AG09309 (cell line): ENCODE measurements at places on chromosomes 16 and 17.

- no peak for DNase-seq
Observed at GRCh38 chr17:65485388-65486299, 75.8 kb downstream of the AXIN2 start.

DNA sequence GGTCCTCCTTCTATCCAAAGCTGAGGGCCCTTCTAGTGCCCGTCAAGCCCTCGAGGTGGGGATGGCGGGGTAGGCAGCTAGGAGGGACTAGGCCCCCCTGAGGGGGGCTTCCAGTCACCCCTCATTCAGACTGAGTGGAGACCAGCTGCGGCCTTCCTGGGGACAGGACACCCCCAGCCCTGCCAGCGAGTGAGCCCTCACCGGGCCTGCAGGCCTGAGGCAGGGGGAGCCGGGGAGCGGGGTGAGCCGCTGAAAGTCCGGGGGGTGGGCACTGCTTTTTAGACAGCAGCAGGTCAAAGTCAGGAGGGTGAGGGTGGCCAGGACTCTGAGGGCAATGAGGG, 8.7 kb upstream of the KREMEN2 start:
- DNase-seq: no peak

DNA sequence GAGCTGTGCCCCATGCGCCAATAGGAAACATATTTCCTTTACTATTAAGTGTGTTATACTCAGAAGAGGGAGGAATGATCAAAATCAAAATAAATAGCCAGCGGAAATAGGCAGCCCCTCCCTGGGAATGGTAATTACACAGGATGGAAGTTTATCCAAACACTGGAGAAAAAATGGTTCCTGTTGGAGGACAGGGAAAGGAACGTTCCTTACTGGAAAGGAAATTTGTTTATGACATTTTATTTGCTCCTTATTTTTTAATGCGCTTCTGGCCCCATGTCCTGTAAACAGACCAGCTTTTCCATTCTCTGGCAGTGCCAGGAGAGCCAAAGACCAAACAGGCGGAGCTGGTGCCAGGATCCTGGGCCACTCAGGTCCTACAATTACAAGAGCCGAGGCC, 273.7 kb downstream of the SOX9 start:
- DNase-seq: no peak

DNA sequence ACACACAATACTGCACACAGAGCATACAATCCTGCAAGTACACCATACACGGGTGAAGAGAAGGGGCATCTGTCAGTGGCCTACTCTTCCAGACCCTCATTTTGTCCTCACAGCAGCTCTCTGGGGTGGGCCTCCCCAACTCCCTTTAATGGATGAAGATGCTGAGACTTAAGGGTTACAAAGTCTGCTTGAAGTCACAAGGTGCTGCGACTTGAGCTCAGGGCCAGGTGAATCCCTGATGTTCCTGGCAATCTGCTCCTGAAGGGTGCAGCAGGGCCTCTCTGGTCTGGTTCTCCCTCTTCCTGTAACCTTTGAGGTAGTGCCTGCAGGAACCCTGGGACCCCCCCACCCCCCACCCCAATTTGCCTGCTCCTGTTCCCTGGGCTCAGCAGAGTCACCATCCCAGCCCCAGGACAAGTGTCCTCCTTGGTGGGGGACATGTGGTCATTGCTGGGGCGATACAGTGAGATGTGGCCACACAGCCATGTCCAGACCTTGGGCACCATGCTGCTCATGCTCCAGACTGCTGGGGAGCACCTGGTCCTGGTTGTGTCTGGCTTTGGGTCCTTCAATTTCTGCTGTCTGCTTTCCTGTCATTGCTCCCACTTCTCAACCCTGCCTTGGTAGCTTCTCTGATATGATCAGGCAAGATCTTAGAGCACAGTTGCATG, 107.5 kb downstream of the METRNL start:
- no peak for DNase-seq

- DNase-seq: no peak
Observed at GRCh38 chr16:15491411-15491810, 57.0 kb downstream of the BMERB1 start.

DNA sequence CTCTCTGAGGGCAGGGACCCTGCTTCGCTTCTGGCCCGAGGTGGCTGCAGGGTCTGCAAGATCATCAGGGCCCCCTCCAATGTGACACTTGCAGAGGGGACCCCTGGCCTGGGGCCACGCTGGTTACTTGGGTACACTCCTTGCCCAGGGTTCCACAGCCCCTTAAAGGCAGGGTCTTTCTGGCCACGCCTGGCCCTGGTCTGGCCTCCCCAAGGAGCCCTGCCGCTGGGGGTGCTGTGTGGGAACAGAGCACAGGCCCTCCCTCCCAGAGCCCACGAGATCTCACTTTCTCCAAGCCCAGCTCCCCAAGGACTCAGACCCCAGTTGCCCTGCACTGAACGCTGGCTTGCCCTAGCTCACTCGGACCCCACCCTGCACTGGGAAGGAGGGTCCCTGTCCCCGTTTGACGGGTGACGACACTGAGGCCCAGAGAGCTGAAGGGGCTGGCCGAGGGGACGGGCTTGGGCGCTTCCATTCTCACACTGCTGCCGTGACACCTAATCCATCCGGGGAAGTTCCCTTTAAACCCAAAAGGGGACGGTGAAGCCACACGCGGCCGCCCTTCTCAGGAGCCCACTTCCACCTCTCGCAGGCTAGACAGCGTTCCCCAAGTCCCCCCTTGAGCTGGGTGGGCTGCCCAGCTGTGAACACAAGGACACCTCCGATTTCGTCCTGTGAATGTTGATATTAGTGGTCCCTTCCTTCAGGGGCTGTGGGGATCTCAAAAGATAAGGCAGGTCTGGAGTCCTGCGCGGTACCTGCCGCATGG, 26.9 kb upstream of the OSGIN1 start:
- no peak for DNase-seq

GRCh38 chr17:7355053-7355452, at the start of gene TMEM95:
TSS of gene TMEM95 (plus strand) at chr17:7355156. CDS start at chr17:7355205, 49 bp downstream.
- no peak for DNase-seq

DNA sequence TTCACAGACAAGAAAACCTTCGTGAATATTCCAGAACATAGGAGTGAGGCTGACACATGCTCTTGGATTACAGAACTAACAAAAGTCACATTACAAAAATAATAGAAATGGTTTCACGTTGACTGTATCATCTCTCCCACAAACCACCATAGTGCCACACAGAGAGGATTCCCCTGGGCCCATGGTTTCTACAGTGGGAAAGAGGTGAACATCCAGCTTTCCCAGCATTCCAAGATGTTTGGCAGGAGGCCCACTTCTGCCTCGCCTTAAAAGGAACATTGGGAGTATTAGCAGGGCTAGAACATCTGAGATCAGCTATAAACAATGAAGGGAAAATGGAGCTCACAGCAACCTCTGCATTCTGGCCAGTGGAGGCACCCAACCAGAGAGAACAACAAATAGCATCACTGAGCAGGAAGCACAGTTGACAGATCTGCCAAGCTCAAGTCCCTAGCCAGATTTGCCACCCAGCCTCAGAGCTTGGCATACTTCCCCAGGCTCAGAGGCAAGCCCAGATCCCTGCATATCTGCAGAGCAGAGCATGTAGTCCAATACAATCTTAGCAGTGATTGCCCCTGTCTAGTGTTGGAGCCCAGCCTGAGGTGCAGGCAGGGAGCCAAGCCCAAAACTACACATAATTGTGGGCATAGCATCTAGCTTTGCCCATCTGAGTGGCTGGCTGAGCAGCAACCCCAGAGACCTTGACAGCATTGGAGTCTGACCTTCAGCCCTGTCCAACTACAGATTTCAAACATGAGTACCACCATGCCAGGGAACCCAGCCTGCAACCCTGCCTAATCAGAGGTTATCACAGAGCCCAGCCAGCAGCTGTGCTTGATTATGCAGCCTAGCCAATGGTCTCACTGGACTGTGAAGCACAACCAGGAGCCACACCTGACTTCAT, 260.4 kb downstream of the CEP112 start:
- no peak for DNase-seq

DNA sequence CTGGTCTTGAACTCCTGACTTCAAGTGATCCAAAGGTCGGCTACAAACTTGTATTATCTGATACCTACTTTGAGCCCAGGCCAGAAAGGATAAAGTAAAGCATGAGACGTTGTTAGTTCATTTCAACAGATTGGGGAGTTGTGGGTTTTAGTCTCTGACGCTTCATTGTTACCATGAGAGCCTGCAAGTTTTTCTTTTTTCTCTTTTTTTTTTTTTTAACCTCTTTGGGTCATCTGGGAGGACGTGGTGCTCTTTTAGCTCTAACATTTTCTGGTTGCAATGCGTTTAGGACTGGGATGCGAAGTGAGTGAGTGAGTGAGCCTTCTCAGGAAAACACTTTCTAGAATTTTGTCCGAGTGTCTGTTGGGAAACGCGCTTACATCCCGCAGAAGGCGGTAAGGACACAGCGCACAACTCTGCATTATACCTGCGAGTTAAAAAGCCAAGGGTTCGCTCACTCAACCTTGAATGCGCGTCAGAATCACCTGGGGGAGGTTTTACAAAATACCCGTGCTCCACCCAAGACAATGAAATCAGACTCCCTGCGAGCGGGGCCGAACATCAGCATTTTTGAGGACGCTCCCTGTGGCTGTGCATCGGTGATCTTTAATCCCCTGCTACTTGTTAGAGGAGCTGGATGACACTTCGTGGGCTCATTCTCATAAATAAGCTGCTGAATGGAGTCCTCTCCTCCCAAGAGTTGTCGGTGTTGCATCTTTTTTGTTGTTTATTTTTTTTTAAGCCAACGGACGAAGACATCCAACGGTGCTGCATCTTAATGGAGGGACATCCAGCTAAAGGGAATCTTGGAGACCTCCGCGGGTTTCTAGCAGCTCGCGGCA, 629 bp upstream of the RNF135 start:
- no peak for DNase-seq

DNA sequence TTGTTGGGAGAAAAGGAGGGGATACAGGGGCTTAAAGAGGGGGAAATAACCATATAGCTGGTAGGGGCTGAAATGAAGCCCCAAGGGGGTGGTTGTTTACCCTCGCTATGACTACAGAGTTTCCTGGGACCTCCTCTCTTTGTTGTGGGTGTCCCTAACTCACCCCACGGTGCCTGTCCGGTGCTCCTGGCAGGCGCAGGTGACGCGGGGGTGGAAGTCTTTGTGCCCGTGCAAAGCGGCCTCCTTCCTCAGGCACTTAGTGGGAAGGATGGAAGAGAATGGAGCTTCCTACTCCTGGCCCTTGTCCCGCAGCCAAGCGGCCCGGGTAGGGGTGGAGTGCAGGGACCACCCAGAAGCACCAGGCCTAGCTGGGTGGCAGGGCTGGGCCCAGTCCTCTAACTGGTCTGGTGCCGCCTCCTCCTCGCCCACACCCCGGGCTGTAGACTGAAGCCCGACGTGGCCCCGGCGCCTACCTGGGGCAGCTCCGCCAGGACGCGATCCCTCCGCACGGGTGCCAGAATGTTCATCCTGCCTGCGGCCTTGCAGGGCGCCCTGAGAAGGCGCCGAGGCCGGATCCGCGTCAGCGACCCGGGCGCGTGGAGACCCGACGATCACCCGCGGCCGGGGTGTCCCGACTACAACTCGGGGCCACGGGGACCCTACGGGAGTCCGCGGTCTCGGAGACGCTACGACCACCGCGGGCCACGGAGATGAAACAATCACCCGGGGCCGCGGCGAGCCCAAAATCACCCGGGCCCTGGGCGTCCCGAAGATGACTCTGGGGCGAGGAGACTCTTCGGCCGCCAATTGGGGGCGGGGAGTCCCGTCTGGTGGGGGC, 709 bp downstream of the RAB34 start:
- DNase-seq: no peak

DNA sequence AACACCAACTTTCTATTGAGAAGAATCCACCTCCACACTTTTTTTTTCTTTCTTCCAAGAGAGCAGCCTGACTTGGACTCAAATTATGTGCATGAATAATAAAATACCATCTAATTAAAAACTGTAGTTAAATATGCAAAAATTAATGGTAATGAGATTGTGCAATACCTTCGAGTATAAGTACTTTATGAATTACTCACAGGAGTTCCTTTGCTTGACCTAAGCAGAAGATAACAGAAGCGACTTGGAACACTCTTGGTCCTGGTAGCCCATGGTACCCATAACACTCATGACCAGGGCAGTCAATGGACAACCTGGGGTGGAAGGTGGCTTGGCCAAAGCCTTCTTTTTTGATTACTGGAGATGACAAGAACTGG, 203.5 kb upstream of the IRX3 start:
- DNase-seq: no peak

- DNase-seq: no peak
Observed at GRCh38 chr17:57464191-57464864, 208.0 kb downstream of the MSI2 start.

DNA sequence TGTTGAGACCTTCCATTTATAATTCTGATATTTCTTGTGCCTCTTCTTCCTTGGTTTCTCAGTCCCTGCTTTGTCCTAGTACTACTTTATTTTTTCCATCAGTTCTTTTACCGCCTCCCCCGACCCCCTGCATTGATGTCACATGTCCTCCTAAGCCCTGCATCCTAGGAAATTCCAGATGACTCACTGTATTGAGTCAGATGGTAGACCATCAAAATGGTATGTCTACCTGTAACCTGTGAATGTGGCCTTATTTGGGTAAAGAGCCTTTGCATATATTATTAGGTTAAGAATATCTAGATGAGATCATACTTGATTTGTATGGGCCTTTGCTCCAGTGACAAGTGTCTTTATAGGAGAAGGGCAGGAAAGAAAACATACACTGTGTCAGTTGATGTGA, 515.3 kb upstream of the CA10 start:
- DNase-seq: no peak

DNA sequence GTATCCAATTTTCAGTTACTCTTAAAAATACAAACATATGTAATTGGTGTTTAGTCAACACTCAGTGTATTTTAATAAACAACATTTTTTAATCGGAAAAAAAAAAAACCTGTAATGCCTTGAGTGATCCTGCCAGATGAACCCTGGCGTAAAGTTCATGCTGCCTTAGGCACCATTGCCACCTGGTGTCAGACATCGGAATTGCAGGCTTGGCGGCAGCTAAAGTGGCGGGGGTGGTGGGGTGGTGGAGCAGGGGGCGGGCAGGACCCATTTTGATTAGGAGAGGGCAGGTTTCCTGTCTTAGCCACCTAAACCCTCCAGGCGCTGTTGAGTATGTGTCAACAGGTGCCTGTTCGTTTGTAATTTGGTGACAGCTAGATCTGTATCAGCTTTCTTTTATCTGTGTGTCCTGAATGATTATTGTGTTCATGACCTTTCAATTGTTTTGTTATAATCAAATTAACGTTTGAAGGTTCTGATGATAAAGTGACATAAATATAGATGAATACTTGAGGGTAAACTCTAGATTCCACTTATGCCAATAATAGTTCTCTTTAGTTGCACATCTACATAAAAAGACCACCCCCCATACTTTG, 588.7 kb downstream of the CDH13 start:
- DNase-seq: no peak
